ENCODE measurements at places on chromosomes 16 and 17.

DNA sequence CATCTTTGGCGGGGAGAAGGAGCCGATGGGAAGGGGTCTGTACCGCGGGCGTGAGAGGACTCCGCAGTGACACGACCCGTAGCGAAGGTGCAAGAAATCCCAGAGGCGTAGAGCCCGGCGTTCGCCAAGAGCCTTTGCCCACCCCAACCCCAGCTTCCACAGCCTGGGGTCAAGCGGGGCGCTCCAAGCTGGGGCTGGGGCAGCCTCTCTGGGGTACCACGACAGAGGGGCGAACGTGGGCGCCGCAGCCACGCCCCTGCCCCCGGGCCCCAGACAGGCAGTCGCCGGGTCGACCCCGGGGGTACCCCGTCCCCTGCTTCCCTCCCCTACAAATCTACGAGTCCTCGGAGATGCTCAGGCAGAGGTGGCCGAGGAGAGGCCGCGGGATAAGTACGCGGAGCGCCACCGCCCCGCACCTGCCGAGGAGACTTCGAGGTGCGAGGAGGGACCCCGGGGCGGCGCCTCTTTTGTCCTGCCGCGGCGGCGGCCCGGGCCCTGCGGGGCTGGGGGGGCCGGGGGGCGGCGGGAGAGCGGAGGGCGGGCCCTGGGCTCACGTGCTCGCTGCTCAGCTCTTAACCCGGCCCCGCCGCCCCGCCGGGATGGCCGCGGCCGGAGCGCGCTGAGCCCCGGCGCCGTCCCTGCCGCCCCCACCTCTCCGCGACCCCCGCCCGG lies at the start of gene ADAM11:
Gene ADAM11, plus strand, starts transcription at position 575 of the 672 bp plus-strand sequence. CDS start 212 bp downstream, outside the sequence.
- peak; percentile 58 for DNase-seq

- no peak for DNase-seq
These were observed 40.8 kb downstream of the NUP88 start for GRCh38 chr17:5378566-5379207.

- DNase-seq: peak; percentile 41
These were observed 8.0 kb downstream of the TLCD3A start for GRCh38 chr17:740240-741017.

DNA sequence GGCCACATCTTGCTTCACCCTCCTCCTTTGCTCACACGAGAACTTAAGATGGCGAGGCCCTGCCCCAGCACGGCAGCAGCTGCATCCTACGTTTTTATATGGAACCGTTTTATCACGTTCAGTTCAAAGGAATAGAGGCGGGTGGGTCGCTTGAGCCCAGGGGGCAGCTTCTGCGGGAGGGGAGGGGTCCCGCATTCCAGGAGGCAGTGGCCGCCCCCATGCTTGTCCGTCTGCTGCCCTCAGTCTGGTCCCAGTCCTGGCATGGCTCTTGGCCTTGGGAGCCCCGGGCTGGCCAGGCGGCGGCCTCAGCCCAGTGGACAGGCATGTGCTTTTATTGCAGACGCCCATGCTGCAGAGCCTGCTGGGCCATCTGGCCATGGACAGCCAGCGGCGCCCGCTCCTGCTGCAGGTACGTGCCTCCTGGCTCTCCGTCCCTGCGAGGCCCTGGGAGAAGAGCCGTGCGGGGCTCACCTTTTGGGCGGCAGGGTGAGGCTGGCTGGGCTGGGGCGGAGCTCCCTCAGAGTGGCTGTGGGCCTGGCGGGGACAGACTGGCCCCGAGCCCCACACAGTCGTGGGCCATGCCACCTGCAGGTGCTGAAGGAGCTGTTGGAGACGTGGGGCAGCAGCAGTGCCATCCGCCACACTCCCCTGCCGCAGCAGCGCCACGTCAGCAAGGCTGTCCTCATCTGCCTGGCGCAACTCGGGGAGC lies 6.8 kb downstream of the TELO2 start:
- no peak for DNase-seq

Measured in stomach (tissue), 19 donors.